T-helper 17 cell (primary cell): ENCODE measurements at places on chromosomes 3 and 15. TPM values are rescaled to one million over a fixed set of nuclear protein-coding genes. Genes with fewer than 3 reads are reported as not detected.

Gene LRRC34
- total RNA-seq = 0.77 TPM

Gene SPPL2A
- total RNA-seq = 58.3 TPM

Gene EFL1
- 10.4 TPM for total RNA-seq

Gene ITGB5
- 3.1 TPM for total RNA-seq

Gene PRSS50
- total RNA-seq = not detected

Gene MCTP2
- total RNA-seq = 16.2 TPM

Gene SPSB4
- not detected for total RNA-seq

Gene ZNF501
- 1.3 TPM for total RNA-seq

Gene GOLGA8K
- total RNA-seq = 0.32 TPM
